ENCODE measurements at places on chromosomes 11 and 22.

GRCh38 chr22:39429916-39430575 lies 26.8 kb upstream of the MGAT3 start:
- DNase-seq: no peak

- no peak for DNase-seq
Observed at GRCh38 chr22:19105456-19105855, 16.8 kb downstream of the DGCR2 start.

- DNase-seq: no peak
Observed at GRCh38 chr22:19177164-19178064, 1.1 kb downstream of the SLC25A1 start.

DNA sequence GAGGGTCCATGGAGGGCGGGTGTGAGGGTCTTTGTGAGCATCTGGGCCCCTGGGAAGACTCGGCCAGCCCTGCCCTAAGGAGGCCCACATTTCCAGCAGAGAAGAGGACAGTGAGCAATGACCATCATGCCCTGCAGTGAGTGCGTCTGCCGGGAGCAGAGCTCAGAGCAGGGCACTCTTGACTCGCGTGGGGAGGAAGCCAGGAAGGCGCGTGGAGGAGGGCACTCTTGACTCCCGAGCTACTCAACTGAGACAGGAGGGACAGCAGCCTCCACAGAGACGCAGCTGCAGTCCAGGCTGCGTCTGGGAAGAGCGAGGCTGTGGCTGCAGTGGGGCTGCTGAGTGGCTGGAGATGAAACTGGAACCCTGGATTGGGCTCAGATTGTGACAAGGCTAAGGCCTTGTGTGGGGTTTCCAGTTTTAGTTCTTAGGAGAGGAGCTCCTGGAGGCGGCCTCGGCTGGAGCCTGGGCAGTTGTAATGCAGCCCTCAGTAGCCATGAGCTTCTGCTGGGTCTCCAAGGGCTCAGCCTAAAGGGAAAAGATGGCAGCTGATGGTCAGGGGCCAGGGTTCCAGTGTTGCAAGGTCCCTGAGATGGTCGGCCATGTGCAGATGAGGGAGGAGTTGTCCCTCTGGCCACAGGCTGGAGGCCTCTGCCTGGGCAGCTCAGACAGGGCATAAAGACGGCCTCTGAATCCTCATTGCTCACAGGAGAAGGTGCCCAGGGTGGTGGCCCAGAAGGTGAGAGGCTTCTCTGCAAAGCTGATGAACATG lies 264.7 kb upstream of the B3GAT1 start:
- no peak for DNase-seq
